ENCODE measurements at places on chromosomes 6 and 20. TPM values are rescaled to one million over a fixed set of nuclear protein-coding genes. Genes with fewer than 3 reads are reported as not detected.

DNA sequence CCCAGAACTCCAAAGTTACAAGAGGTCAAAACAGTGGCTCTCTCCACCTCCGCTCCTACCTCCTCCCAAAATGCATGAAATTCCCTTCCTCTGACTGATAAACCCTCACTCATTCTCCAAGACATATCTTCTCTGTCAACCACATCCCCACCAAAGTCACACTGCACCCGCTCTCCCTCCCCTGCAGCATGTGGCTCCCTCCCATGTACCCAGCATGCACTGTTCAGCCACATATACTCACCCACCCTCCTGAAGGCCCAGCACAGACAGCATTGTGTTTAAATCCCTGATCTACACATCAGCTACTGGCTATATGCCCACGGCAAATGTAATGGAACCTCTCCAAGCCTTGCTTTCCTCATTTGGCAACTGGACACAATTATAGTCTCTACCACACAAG lies 5.5 kb upstream of the POU5F1 start:
- no peak for DNase-seq

DNA sequence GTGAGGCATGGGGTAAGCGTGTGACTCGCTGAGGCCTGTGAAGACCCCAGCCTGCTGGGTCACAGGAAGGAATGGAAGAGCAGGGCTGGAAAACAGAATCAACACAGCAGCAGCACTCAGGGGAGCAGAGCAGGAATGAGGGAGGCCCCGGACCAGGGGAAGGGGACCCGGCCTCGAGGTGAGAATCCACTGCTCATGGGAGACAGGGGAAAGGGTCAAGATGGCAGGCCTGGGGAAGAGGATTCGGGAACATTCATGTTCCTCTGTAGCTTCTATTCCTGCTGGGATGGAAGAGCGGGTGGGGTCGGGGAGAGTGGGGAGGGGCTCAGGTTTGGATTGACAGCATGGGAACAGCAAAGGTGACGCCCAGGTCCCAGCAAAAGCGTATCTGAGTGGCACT lies 59.4 kb downstream of the NPEPL1 start:
- DNase-seq: no peak

DNA sequence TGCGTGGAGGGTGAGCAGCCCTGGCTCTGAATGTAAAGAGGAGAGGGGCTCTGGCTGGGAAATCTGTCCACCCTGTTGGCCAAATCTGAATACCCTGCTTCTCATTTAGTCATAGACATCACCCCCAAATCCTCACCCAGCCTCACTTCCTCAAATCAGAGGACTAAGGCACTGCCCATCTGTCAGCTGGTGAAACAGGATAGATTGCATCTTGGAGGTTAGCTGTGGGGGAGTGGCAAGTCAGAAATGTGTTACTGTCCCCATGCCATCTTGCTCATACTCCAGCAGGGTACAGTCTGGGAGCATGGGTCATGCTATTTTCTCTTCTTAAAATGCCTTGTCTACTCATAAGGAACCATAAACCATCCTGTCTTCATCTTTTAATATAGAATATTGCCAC lies 9.5 kb upstream of the DTNBP1 start:
- DNase-seq: no peak

Gene DNAJC5
- 41.8 TPM for total RNA-seq

Gene GNAS-AS1
- 4.3 TPM for total RNA-seq

GRCh38 chr20:50686821-50687220 lies 4.5 kb downstream of the RIPOR3 start:
- DNase-seq: no peak

DNA sequence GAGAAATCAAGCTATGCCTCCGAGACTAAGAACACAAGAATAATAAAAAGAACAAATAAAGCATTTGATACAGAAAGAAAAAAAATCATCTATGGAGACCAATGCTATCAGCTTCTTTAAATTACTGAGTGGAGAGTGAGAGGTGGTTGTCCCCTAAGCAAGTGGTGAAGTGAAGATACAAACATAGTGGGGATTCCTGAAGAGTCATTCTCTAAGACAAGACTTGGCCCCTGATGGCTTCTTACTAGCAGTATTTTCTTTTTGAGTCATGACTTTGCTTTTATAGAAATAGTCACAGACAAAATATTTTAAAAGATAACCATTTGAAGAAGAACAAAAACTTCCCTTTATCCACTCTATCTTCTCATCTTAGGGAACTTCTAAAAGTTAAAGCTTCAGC lies 261.4 kb upstream of the PRDM1 start:
- DNase-seq: no peak

All from progenitor cell of endocrine pancreas (in vitro differentiated cells).